ENCODE measurements at places on chromosomes 2 and 18.

- no peak for DNase-seq
These were observed 660.1 kb upstream of the SLC8A1 start for GRCh38 chr2:41111836-41112627.

- no peak for DNase-seq
These were observed 18.4 kb downstream of the KDSR start for GRCh38 chr18:63348508-63349136.

GRCh38 chr18:59127047-59127446, 12.6 kb upstream of the SEC11C start:
- DNase-seq = no peak

GRCh38 chr18:56575819-56576663, 62.4 kb downstream of the TXNL1 start:
- peak; percentile 67 for DNase-seq

DNA sequence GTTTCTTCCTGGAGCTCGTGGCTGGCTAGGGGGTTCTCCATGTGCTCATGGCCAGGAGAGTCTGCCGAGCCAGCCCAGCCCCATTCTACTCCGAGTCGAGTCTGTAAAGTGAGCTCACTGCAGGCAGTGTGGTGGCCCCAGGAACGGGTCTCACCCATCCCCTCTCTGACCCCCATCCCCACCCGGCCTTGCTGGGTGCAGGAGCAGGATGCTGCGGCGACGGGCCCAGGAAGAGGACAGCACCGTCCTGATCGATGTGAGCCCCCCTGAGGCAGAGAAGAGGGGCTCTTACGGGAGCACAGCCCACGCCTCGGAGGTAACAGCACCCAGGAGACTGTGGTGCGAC, 1.4 kb downstream of the ANO7 start:
- no peak for DNase-seq

- DNase-seq = no peak
These were observed 355.4 kb downstream of the KIAA1328 start for GRCh38 chr18:37184209-37184868.

DNA sequence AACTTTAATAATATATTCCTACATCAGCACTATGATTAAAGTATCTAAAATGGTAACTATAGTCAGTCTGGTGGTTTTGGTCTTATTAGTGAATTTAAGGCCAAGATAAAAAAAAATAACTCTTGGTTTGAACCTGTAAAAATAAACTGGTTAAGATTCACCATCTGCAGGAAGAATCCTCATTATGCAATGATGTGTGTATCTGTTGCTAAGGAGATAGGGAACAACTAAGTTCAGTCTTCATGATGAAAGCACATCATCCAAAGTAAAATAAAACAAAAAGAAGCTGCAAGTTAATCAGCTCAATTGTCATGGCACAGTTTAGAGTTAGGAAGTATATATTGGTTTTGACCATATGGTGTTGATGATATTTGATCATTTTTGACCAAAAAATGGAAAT, 466.0 kb downstream of the NYAP2 start:
- no peak for DNase-seq

DNA sequence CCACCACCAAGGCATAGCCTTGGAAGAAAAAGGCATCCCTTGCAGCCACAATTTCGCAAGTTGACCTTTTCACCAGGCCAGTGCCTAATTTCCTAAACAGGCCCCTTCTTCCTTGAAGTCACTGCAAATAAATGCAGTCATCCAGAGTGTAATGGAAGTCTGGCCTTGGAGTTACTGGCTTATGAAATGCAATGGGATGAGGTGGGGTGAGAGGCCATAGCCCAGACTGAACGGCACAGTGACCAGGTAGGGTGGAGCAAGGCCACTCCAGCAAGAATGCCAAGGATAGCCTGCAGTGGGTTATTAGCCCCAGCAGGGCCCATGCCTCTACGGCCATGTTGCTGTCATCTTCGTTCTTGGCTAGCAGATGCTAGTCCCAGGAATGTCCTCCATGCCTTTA, 68.4 kb downstream of the BCL11A start:
- DNase-seq = peak; percentile 55

DNA sequence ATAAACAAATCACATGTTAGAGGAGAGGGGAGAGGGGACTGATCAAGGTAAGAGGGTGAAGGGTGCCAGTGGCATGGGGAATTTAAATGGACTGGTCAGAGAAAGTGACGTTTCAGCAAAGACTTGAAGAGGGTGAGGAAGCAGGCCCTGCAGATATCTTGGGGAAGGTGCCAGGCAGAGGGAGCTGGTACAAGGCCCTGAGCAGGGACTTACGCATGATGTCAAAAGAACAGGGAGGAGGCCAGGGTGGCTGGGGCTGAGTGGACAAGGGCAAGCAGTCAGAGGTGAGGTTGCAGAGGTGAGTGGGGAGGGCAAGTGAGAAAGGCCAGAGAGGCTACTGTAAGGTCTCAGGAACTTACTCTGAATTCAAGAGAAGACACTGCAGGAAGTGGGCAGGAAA, 53.3 kb upstream of the RMP24 start:
- DNase-seq = no peak

GRCh38 chr18:7303316-7304060, 72.6 kb downstream of the LRRC30 start:
- DNase-seq = no peak

DNA sequence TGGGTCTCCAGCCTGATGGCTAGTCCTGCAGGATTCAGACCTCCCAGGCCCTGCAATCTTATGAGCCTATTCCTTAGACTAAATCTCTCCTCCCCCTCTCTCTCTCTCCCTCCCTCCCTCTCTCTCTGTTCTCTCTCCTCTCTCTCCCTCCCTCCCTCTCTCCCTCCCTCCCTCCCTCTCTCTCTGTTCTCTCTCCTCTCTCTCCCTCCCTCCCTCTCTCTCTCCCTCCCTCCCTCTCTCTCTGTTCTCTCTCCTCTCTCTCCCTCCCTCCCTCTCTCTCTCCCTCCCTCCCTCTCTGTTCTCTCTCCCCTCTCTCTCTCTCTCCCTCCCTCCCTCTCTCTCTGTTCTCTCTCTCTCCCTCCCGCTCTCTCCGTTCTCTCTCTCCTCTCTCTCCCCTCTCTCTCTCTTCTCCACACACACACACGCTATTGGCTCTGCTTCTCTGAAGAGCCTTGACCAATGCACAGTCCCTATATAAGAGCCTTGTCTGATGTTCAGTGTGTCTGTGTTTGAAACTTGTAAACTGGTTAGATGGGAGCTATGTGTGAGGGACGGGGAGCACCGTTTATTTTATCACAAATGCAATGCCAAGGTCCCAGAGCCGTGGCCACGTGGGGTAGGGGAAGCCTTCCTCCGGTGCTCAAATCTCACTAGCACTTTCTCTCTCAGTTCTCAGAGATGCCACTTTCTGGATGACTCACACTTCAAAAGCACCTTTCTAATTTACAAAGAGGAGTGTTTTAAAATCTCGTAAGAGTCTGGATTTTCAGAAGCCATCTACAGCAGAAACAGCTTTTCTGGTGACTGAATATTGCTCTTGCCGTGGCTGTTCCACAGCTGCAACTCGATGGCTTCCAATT, 9.4 kb upstream of the PRLH start:
- no peak for DNase-seq

GRCh38 chr2:30705056-30705455, 102.2 kb downstream of the CAPN13 start:
- DNase-seq = no peak

DNA sequence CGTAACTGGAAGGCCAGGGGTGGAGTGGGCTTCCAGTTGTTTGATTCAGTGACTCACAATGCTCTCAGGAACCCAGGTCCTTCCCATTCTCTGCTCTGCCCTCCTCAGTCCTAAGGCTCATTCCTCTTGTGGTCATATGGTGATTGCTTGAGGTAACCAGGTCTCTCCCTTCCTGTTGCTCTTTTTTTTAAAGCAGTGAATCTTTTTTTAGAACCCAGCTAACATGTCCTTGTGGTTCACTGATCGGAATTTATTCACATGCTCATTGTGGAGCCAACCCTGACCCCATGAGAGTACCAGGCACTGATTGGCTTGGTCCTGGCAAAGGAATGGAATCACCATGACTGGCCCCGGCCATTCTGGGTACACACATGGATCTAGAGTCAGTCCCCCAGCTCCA, 7.4 kb downstream of the THNSL2 start:
- DNase-seq = no peak

DNA sequence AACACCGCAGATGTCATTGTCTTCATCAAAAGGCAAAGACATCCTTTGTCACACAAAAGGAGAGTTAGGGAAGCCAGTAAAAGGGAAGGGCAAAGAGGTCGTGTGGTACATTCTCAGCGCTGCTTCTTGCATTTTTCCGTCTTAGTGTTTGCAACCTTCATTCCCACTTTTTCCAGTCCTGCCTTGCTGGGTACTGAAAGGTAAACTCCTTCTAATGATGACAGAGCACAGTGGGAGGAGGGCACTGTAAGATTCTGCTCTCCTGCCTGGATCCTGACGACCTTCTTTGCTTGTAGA, 424.3 kb upstream of the MEX3C start:
- DNase-seq = no peak

- peak; percentile 50 for DNase-seq
These were observed 61.8 kb downstream of the CAB39 start for GRCh38 chr2:230774348-230774951.

- no peak for DNase-seq
These were observed 835.7 kb downstream of the DCDC2C start for GRCh38 chr2:4539121-4539520.

GRCh38 chr2:27049422-27050280, 1.8 kb upstream of the AGBL5 start:
- peak; percentile 45 for DNase-seq

DNA sequence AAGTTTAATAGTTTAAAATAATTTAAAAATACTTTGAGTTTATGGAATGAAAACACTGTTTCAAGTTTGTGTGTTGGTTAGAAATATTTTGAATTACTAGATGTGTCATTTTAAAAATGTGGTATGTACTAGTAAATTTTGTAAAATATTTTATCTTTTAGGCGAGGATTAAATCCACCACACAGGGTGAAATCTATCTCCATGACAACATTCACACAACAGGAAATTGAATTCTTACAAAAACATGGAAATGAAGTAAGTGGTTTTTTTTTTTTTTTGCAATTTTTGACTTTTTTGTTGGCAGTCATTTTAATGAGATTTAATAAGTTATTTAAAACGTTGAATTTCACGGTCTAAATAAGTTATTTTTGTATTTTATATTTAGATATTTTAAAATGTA, 19.4 kb downstream of the AGFG1 start:
- no peak for DNase-seq

DNA sequence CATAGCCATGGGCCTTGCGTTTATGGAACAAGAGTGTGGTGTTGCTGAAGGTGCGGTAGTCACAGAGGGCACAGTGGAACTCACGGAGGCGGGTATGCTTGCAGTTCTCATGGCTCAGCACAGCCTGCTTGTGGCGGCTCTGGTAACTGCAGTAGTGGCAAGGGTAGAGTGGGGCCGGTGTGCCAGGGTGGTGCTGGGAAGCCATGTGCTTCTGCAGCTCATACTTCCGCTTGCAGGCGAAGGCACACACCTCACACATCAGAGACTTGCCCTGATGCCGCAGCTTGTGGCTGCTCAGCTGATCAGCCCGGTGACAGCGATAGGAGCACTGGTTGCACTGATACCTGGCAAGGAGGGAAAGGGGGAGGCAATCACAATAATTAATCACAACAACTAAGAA, 14.7 kb downstream of the ZNF142 start:
- DNase-seq = no peak

DNA sequence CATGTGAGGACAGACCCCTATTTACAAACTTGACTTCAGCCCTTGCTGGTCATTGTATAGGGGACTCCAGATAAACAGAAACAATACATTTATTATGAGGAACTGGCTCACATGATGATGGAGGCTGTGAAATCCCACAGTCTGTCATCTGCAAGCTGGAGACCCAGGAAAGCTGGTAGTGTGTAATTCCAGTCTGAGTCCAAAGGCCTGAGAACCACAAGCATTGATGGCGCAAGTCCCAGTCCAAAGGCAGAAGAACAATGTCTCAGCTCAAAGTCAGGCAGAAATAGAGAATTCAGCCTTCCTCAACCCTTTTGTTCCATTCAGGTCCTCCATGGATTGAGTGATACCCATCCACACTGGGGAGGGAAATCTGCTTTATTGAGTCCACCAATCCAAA, 28.1 kb upstream of the SPP2 start:
- DNase-seq = peak; percentile 3

- DNase-seq = peak; percentile 64
These were observed 180.6 kb upstream of the RBMS1 start for GRCh38 chr2:160674146-160674750.

GRCh38 chr18:62577765-62578164, 54.9 kb downstream of the ZCCHC2 start:
- DNase-seq = no peak

GRCh38 chr2:55047677-55048299, 2.5 kb downstream of the RTN4 start:
- DNase-seq = peak; percentile 83

DNA sequence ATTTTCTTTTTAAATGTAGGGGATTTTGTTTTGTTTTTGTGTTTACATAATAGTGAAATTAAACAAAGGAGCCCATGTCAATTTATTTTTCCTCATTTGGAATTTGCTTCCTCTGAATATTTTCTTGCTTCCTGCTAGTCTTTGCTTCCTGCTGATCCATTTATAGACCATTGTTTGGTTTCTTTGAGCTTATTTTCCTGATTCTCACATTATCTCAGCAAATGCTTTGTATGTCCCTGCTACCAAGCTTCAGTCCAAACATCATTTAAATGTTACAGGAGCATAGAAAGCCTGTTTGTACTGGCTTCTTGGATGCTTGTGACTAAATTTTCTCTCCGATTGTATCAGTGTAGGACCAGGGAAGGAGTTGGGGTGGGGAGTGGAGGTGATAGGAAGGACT, 127.3 kb upstream of the IL1R2 start:
- DNase-seq = no peak

DNA sequence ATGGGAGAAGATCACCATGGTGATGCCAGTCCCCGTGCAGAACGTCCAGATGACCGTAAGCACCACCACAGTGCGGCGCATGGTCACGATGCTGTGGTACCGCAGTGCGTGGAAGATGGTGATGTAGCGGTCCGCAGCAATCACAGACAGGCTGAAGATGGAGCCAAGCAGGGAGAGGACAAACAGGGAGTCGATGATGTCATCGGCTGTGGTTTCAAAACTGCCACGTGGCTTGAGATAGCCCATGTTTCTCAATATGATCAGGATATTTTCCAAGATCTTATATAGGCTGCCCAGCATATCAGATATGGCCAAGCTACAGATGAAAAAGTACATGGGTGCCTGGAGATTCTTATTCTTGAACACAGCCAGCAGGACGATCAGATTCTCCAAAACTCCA, 30.3 kb downstream of the MC2R start:
- DNase-seq = no peak

DNA sequence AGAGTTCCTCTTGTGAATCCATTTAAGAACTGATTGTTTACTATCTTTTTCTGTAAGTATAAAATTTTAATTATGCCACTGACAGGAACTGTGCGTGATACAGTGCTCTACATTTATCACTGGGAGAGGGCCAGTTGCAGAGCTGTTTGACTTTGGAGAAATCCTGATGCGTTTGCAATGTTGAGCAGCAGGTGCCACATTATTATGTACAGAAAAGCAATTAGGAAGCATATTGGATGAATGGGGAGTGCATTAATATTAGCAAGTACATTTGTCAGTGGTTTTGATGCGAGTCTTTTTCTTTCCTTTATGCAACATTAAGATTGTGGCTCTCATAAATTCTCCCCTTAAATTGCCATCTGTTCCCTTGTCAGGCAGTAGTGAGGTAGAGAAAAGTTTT, 302.3 kb upstream of the FANCL start:
- no peak for DNase-seq
